ENCODE measurements at places on chromosomes 6 and 20. TPM values are rescaled to one million over a fixed set of nuclear protein-coding genes. Genes with fewer than 3 reads are reported as not detected.

The LZTS3 gene
- total RNA-seq = 10.4 TPM

The MLIP gene
- 1.0 TPM for total RNA-seq

DNA sequence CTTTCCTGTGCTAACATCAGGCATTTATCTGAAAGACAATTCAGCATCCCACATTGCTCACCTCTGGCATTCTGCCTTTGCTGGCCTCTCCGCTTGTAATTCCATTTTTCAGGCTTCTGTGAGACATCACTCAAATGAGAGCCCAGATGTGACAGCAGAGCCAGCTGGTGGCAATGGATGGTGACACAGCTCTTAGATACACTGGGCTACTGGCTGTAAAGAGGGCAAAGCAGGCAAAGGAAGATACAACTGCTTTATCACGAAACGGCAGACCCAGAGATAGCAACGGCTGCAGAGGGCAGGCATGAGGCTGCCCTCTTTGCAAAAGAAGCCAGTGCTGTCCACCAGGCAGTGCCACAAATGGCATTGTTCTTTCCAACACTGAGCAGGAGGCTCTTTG is 329.8 kb downstream of the KIF16B start:
- DNase-seq = no peak
- H3K36me3 ChIP-seq = no peaks in the 10 kb centered on the region
- H3K27ac ChIP-seq = no peak overlapping the region
- H3K4me3 ChIP-seq = no peak overlapping the region

DNA sequence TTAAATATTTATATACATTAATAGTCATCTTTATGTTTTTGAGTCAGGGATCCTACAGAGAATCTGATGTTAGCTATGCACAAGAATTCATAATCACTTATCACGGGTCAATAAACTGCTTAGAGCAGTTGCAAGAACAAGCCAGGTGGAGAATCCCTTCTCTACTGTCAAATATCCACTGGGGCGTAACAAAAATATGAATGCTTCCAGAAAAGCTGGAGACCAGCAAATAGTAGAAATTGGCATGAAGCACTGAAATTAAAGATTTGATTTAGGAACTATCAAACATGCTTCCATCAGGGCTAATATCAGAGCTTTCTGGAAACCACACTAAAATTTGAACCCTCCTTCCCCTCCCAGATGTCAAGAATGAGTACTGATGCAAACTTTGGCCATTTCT is 37.3 kb downstream of the ADGRG6 start:
- no peaks in the 10 kb centered on the region for H3K36me3 ChIP-seq
- no peaks in the 10 kb centered on the region for H3K27me3 ChIP-seq
- peaks cover 10% of the 10 kb centered on the region for H3K4me1 ChIP-seq
- no peak for DNase-seq

GRCh38 chr20:41087777-41088176 is 49.6 kb upstream of the PLCG1 start:
- H3K4me3 ChIP-seq = no peak overlapping the region
- DNase-seq = no peak
- peaks cover 36% of the 10 kb centered on the region for H3K36me3 ChIP-seq
- peaks cover 40% of the 10 kb centered on the region for H3K4me1 ChIP-seq

DNA sequence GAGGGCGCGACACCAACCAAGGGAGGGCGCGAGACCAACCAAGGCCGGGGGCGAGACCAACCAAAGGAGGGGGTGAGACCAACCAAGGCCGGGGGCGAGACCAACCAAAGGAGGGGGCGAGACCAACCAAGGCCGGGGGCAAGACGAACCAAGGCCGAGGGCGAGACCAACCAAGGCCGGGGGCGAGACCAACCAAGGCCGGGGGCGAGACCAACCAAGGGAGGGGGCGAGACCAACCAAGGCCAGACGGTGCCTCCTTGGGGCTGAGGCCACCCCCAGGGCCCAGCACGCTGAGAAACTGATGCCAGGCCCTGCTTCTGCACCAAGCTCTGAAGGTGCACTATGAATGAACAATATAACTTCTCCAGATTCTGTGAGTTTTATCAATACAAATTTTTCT is 87.2 kb downstream of the TAF4 start:
- H3K27me3 ChIP-seq = no peaks in the 10 kb centered on the region
- H3K27ac ChIP-seq = no peak overlapping the region
- no peak for DNase-seq
- no peak overlapping the region for H3K4me3 ChIP-seq

DNA sequence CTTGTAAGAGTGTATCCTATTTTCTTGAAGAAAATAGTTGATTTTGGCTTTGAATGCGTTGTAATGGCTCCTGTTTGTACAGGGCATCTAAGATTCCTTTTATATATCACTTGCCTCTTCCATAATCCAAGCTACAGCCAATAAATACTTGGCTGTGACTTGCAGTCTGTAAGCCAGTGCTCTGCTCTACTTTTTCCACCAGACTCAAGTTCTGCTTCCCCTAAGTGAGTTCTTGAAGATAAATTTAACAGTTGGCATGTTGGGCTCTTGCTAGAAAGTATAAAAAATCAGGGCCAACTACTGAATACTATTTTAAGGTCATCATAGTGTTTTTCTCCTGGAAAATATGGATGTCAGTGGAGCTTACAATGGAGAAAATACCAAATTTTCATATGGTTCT is 36.5 kb upstream of the SCGN start:
- no peaks in the 10 kb centered on the region for H3K4me1 ChIP-seq
- no peak overlapping the region for H3K4me3 ChIP-seq
- DNase-seq = no peak
- H3K27me3 ChIP-seq = no peaks in the 10 kb centered on the region
- H3K36me3 ChIP-seq = no peaks in the 10 kb centered on the region

DNA sequence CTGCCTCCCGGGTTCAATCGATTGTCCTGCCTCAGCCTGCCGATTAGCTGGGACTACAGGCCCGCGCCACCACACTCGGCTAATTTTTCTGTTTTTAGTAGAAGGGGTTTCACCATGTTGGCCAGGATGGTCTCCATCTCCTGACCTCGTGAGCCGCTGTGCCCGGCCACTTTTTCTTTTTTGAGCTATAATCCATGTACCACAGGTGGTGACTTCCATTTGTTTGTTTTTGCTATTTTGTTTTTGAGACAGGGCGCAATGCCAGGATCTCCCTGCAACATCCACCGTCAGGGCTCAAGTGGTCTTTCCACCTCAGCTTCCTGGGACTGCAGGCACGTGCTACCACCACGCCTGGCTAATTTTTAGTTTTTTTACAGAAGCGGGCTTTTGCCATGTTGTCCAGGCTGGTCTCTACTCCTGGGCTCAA is 8.5 kb downstream of the HSPA1B start:
- peaks cover 38% of the 10 kb centered on the region for H3K4me1 ChIP-seq
- H3K27ac ChIP-seq = peak overlapping the region; percentile 77
- H3K27me3 ChIP-seq = no peaks in the 10 kb centered on the region

- no peaks in the 10 kb centered on the region for H3K4me1 ChIP-seq
- no peaks in the 10 kb centered on the region for H3K36me3 ChIP-seq
- H3K27me3 ChIP-seq = no peaks in the 10 kb centered on the region
- no peak for DNase-seq
- no peak overlapping the region for H3K4me3 ChIP-seq
- no peak overlapping the region for H3K27ac ChIP-seq
These were observed 126.1 kb downstream of the ARHGAP18 start for GRCh38 chr6:129583866-129584265.

DNA sequence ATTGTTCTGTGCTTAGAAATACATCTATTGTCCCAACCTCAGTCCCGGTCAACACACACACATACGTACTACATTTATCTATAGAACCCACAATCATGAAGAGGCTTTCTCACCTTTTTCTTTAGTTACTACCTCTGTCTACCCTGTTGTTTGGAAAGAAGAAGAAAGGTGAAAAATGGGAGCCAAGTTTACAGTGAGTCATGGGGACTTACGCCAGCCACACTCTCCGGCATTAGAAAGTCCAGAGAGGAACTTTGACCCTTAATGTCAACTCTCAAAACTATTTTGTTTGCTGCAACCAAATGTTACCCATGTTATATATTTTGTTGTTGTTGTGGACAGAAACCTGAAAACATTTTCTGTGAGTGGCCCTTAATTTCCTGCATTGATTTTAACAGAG is 259.1 kb downstream of the ZFAND3 start:
- no peak for DNase-seq
- no peaks in the 10 kb centered on the region for H3K36me3 ChIP-seq
- H3K27ac ChIP-seq = no peak overlapping the region

- no peak for DNase-seq
- H3K36me3 ChIP-seq = no peaks in the 10 kb centered on the region
- peak overlapping the region; percentile 15 for H3K4me3 ChIP-seq
- H3K27me3 ChIP-seq = no peaks in the 10 kb centered on the region
These were observed 210.8 kb downstream of the ARHGAP18 start for GRCh38 chr6:129498950-129499842.

DNA sequence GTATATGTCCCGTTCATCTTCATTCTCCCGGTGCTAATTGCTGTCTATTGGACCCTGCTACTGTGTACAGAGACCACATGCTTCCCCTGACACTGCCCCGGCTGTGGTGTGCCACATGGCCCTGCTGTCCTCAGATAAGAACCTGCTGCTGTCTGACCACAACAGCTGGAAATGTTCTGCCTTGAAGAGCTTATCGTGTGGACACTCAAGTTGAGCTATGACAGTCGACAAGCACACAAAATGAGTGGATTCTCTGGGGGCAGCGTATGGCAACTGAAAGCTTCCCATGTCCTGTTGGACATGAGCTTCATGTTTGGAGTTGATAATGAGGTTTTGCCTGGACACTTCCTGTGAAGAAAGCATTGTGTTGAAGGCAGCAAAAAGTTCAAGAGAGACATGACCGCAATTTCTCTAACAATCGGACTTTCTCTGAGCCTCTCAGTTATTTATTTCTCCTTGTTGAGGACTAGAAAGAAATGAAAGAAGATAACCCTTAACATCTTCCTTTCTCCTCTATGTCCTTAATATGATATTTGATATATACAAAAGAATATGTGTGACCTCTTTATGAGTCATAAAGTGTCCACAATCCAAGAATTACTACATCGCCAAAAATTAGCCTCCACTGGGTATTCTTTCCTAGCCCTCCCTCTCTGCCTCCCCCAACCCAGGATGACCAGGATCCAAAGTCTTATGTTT is 187.1 kb upstream of the TCF21 start:
- DNase-seq = no peak
- H3K36me3 ChIP-seq = no peaks in the 10 kb centered on the region

All from PC-9 (cell line).